CD8-positive, alpha-beta T cell (primary cell): ENCODE measurements at places on chromosomes 16 and 17. TPM values are rescaled to one million over a fixed set of nuclear protein-coding genes. Genes with fewer than 3 reads are reported as not detected.

Gene APOBR
- 6.3 TPM for total RNA-seq

Gene RSKR
- total RNA-seq = 9.3 TPM

Gene ARHGAP44
- not detected for total RNA-seq

Gene FOXL1
- total RNA-seq = 0.11 TPM

Gene ENDOV
- 8.2 TPM for total RNA-seq

Gene ZC3H18
- 140 TPM for total RNA-seq

Gene SLC13A2
- not detected for total RNA-seq

Gene TMEM114
- not detected for total RNA-seq

Gene DNAJA2
- 83.1 TPM for total RNA-seq

Gene ABCA10
- total RNA-seq = 0.44 TPM

Gene CBFA2T3
- 0.31 TPM for total RNA-seq

Gene KIFC3
- total RNA-seq = 1.1 TPM

Gene HASPIN
- 0.38 TPM for total RNA-seq

Gene KRTAP4-8
- total RNA-seq = not detected

Gene SOST
- total RNA-seq = not detected

Gene VASN
- 0.83 TPM for total RNA-seq

Gene ADAMTS18
- not detected for total RNA-seq

Gene CACNG1
- not detected for total RNA-seq

Gene LDHD
- total RNA-seq = not detected

Gene PRKCB
- total RNA-seq = 62.8 TPM

Gene MFAP4
- not detected for total RNA-seq

Gene OTOA
- total RNA-seq = 0.14 TPM

Gene KRTAP2-1
- not detected for total RNA-seq

Gene AGRP
- not detected for total RNA-seq
